ENCODE measurements at places on chromosomes 4 and X.

DNA sequence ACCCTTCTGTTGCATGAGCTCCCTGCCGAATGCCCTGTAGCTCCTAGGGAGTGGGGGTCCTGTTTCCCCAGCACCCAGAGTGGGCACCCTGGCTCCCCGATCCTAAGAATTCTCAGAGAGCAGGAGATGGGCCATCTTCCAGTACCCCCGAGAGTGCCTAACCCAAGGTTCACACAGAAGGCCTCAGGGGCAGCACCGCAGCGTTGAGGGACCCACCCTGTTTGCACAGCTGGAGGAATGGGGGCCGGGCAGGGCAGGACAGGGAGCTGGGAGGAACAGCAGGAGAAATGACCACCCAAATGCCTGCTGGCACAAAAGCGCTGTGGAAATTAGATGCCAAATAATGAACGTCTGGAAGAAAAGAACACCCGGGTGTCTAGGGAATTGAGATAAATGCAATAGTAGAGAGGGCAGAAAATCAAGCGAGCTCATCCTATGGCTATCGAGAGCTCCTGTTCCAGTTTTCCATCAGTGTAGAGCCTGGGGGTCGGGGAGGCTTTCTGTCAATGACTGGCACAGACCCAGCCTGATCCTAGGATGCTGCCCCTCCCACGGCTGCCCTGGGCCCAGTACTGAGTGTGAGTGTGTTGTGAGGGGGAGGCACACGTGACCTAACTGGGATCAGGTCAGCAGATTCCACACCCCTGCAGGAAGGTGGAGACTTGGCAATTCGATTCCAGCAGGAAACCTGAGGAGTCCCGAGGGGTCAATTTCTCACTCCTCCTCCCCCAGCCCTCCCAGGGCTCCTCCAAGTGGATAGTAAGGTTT is 25.7 kb downstream of the SEPTIN6 start:
- DNase-seq, result no peak

- no peak for DNase-seq
Measured at GRCh38 chr4:169330811-169331210, 60.1 kb upstream of the SH3RF1 start.

DNA sequence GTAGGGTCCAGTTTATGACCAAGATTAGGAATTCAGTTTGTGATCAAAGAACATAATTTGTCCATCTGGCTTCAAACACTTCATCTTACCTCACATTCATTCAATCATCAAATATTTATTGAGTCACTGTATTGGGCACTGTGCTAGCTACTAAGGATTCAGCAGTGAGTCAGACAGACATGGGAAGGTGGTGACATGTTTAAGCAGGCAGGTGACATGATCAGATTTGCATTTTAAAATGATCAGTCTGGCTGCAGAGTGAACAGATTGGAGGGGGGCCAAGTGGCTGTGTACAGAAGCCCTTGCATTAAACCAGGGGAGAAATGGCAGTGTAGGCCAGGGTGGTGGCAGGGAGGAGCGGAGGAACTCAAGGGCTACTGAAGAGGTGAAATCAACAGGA is 25.1 kb upstream of the APLN start:
- DNase-seq, result no peak

DNA sequence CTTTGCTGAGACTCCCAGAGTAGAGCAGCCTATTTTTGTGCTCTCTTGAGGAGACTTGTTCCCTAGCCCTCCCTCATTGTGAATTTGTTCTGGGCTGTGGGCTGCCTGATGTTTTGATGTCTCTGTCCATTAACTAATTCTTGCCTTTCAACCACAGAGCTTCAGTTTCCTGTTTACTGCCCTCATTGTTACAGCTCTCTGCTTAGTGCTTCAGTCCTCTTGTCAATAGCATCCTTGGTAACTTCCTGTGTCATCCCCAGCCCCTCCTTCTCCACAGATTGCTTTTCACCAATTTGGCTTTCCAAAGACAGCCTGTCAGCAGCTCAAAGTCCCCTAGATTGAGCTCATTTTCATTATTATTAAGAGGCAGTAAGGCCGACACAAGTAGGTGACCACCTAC is 69.9 kb downstream of the COX7B2 start:
- no peak for DNase-seq

DNA sequence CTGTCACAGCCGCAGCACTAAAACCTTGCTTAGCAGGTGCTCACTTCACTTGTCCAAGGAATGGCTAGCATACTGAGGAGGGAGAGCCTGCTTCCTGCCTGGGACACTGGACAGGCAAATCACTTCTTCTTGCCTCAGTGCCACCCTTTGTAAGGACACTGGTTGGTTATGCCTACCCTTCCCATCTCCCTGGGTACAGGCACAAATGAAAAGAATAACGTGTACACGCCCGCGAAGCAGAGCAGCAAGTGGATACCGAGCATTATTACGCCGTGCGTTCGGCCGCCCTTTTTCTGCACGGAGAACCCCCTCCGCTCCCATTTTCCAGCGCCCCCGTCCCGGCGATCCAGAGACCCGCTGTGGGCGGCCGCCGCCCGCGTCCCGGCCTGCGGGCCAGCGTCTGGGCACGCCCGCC is 338 bp upstream of the KLHL2 start:
- DNase-seq, result no peak

- DNase-seq, result no peak
Measured at GRCh38 chrX:136762820-136763452, 17.8 kb downstream of the ARHGEF6 start.

DNA sequence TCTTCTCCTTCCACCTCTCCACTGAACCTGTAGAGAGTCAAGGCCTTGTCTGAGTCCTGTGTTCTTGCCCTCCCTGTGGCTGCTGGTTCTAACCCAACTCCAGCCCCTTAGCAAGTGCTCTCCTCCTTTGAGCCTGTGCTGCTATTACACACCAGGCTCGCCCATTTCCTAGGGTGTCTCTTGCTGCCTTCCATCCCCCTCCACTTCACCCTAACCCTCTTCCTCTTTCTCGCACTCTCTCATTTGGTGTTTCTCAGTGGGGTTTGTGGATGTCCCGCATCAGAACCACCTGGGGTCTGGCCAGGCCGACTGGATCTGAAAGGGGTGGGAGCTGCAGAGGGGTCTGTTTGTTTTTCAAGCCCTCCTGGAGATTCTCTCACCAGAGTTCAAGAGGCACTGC is 156.7 kb downstream of the SPRY1 start:
- DNase-seq, result no peak

- DNase-seq, result no peak
Measured at GRCh38 chr4:142565771-142566170, 280.3 kb downstream of the INPP4B start.

DNA sequence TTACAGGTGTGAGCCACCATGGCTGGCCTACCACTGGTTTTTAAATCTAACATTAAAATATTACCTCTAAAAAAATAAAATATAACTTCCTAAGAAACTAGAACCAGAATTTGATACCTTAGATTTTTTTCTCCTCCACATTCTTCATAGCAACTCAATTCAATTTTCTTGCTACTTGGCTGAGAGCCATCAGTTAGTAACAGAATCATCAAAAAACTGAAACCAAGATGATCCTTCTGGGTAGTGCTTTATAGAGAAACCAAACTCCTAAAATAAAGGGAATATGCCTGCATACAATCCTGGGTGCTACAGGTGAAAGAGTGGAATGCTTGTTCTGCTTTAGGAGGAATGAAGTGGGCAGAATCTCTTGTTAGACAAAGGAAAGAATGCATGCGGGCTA is 64.4 kb downstream of the RPS3A start:
- no peak for DNase-seq

DNA sequence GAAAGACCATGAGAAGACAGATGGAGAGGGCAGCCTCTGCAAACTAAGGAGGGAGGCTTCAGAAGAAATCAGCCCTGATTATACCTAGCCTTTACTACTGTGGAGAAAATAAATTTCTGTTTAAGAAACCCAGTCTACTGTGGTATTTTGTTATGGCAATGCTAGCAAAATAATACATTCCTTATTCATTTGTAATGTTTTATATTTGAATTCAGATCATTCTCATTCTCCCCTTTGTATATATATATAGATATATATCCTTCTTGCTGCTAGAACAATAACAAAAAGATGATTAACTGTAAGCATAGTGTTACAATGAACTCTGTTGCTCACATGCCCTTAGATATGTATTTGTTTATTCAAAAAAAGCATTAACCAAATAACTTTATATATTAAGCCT is 22.5 kb downstream of the DMD start:
- DNase-seq, result no peak

DNA sequence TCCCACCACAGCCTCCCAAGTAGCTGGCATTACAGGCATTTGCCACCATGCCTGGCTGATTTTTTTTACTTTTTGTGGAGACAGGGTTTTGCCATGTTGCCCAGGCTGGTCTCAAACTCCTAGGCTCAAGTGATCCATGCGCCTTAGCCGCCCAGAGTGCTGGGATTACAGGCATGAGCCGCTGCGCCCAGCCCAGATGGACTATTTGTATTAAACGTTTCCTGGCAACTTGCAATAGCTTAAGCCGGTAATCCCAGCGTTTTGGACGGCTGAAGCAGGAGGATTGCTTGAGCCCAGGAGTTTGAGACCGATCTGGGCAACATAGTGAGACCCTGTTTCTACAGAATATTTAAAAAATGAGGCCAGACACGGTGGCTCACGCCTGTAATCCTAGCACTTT is 18.4 kb downstream of the UBE2K start:
- no peak for DNase-seq

- no peak for DNase-seq
Measured at GRCh38 chr4:138113819-138114400, 128.2 kb downstream of the SLC7A11 start.

DNA sequence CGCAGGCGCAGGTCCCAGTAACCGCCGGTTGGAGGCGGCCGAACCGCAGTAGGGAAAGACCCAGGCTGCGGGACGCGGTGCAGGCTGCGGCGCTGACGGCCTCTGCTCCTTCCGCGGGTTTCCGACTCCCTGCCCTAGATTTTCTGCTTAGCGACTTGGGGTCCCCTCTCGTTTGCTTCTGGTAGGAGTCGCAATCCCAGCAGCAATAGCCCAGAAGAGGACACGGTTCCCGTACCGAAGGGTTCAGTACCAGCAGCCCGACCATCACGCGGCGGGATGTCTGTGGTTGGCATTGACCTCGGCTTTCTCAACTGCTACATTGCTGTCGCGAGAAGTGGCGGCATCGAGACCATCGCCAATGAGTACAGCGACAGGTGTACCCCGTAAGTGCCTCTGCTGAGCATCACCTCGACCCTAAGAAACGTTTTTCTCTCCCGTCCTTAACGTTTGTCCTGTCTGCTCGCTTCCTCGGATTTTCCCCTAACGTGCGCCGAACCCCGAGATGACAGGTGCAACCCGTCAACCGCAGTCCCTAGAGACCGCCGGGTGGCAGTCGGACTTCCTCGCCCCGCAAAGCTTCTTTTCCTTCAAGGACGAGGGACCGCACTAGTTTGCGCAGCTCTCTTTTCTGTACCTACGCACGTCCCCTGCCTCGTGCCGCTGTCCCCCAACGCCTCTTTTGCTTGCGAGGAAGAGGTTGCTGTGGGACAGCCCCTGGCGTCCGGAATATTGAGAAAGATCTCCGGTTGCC is at the start of gene HSPA4L:
HSPA4L (plus strand) TSS at position 48 of the 751 bp plus-strand sequence; CDS start at position 277, 229 bp downstream.
- DNase-seq, result no peak

DNA sequence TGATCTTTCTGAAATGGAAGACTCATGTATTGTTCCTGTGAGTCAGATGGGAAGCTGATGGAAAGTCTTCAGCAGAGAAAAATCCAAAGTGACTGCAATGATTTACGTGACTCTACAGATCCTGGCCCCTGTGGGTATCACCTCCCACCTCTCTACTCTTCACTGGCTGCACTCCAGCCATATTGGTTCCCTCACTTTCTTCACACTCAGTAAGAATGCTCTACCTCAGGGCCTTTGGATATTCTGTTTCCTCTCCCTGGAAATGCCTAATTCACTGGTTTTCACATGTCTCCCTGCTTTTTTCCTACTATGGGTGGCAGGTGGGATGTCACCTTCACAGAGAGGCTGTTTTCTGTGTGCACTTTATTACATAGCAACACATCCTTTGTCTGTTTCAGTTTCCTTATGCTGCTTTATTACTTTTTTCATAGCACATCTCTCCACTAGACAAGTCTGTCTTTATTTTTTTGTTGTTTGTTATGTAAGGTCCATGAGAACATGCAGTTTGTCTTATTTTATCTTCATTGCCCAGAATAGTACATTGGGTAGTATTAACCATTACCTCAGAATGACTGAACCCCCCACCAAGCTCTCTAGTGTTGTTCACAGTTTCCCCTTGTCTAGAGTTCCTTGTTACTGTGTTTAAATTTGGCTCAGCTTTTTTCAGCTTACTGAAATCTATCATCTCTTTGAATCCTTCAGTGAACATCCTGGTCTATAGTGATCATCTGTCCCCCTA is 57.6 kb upstream of the CLNK start:
- DNase-seq, result no peak

GRCh38 chr4:112214390-112215264 is 17.0 kb upstream of the AP1AR start:
- no peak for DNase-seq

DNA sequence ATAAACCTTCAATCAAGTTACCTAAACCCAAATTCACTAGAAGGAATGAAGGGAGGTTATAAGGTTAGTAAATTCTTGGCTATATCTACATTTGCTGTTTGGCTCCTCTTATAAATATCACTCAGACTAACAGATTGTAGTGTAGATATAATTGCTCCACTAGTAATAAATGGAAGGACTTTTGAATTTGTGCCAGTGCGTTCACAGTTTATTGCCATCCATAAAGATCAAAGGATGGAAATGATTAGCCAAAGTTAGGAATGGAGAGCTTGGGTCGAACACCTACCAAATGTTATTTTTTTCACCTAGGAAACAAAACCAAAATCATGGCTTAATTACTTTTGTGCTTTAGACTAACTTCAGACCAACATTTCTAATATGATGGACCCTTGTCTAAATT is 9.2 kb downstream of the DTHD1 start:
- DNase-seq, result no peak

GRCh38 chrX:124530803-124531202 is 184.4 kb downstream of the SH2D1A start:
- DNase-seq, result no peak

GRCh38 chr4:123520325-123520724 is 123.7 kb downstream of the SPRY1 start:
- no peak for DNase-seq

GRCh38 chr4:75686346-75686745 is 13.1 kb upstream of the G3BP2 start:
- no peak for DNase-seq

DNA sequence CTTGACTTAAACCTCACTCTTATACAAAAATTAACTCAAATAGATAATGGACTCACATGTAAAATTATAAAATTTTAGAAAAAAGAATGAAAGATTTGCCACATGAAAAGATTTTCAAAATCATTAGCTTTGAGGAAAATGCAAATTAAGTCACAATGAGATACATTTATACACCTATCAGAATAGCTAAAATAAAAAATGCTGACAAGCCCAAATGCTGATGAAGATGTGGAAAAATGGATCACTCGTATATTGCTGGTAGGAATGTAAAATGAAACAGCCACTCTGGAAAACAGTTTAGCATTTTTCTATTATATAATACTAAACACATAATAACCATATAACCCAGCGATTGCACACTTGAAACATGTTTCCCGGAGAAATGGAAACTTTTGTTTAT is 316.2 kb downstream of the ANKRD50 start:
- DNase-seq, result no peak

DNA sequence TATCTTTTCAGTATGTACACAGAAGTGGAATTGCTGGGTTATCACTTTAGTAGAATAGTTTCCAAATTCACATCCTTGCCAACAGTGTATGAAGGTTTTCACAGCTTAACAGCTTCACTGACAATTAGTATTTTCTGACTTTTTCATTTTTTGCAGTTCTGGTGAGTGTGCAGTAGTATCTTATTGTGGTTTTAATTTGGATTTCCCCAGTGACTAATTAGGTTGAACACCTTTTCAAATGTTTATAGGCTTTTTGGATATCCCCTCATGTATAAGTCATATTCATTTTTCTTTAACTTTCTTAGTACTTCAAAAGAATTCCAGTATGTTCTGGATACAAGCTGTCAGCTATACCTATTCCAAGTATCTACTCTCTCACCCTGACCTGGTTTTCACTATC is 37.1 kb downstream of the BRCC3 start:
- no peak for DNase-seq
